ENCODE measurements at places on chromosomes 5 and 9.

- DNase-seq: no peak
These were observed 15.1 kb downstream of the SHB start for GRCh38 chr9:38053697-38054461.

GRCh38 chr5:168946363-168946762, 354.6 kb downstream of the SLIT3 start:
- DNase-seq: no peak

DNA sequence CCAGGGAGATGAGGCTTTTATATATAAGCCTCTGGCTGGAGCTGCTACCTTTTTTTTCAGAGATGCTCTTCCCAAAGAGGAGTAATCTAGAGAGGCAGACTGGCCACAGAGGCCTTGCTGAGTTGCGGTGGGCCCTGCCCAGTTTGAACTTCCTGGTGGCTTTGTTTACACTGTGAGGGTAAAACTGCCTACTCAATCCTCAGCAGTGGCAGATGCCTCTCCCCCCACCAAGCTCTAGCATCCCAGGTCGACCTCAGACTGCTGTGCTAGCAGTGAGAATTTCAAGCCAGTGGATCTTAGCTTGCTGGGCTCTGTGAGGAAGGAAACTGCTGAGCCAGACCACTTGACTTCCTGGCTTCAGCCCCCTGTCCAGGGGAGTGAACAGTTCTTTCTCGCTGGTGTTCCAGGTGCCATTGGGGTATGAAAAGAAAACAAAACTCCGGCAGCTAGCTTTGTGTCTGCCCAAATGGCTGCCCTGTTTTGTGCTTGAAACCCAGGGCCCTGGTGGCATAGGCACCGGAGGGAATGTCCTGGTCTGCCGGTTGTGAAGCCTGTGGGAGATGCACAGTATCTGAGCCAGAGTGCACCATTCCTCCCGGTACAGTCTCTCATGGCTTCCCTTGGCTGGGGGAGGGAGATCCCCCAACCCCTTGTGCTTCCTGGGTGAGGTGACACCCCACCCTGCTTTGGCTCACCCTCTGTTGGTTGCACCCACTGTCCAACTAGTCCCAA, 219.5 kb upstream of the IZUMO3 start:
- DNase-seq: no peak

DNA sequence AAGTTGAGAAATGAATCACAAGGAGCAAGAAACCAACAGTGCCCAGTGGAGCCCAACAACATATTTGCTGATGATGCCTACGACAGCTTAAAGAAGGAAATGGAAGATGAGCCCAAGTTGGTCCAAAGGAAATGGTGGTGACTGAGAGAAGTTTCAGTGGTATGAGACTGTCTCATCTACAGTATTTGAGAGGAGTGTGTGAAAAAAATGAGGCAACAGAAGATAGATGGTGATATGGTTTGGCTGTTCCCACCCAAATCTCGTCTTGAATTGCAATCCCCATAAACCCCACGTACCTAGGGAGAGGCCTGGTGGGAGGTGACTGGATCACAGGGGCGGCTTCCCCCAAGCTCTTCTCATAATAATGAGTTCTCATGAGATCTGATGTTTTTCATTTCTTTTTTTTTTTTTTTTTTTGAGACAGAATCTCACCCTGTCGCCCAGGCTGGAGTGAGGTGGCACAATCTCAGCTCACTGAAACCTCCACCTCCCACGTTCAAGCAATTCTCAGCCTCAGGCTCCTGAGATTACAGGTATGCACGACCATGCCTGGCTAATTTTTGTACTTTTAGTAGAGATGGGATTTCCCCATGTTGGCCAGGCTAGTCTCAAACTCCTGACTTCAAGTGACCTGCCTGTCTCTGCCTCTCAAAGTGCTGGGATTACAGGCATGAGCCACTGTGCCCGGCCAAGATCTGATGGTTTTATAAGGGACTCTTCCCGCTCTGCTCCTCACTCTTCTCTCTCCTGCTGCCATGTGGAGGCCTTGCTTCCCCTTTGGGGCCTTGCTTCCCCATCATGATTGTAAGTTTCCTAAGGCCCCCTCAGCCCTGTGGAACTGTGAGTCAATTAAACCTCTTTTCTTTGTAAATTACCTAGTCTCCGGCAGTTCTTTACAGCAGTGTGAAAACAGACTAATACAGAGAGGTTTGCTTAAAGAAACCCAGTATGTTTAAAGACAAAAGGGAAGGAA, 30.2 kb downstream of the EFCAB9 start:
- no peak for DNase-seq

DNA sequence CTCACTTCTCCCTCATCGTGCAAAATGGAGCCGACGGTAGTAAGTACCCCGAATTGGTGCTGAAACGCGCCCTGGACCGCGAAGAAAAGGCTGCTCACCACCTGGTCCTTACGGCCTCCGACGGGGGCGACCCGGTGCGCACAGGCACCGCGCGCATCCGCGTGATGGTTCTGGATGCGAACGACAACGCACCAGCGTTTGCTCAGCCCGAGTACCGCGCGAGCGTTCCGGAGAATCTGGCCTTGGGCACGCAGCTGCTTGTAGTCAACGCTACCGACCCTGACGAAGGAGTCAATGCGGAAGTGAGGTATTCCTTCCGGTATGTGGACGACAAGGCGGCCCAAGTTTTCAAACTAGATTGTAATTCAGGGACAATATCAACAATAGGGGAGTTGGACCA, 979 bp downstream of the PCDHGA12 start:
- no peak for DNase-seq

- no peak for DNase-seq
These were observed 198.9 kb downstream of the LURAP1L start for GRCh38 chr9:12973710-12974109.

Measured in NCI-H774 (cell line).